ENCODE measurements at places on chromosomes 3 and 15.

DNA sequence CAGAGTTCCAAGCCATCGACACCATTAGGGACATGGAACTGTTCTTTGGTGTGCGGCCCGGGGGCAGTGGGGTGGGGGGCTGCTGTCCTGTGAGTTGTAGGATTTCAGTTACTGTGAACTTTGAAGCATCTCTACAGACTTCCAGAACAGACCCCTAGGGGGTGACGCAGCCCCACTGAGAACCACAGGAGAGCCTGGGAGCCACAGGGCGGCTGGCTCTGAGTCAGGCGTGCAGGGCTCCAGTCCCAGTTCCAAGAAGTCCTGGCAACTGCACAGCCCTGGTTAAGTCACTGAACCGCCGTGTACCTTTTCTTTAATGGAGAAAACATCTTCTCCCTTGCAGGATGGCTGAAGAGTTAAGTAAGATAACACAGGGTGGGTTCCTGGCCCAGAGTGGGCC lies 23.5 kb upstream of the LRTM1 start:
- DNase-seq = no peak

DNA sequence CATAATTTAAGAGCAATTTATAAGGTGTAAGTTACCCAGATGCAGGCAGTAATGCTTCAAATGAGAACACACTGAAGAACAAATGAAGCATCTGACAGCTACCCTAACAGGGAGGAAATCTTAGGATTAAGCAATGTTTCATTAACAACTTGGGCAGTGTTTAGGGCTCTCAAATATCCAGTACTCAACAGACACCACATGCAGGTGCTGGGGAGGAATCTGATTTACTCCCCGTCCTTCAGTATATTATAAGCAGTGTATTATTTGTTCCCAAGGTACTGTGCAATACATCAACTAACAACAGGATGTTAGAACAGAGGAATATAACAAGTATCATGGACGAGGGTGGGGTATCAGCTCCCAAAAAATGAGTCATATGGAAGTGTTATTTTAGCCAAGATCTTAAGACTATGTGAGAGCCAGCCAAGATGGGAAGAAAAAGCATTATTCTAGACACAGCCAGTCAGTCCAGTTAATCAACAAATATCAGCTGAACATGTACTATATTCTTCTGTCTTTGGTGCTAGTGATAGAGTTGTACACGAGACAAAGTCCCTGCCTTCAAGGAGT lies 20.4 kb downstream of the BTBD1 start:
- no peak for DNase-seq

GRCh38 chr15:70320482-70320881 lies 222.8 kb upstream of the TLE3 start:
- DNase-seq = no peak

- no peak for DNase-seq
Measured at GRCh38 chr3:158106766-158107471, 699 bp upstream of the SHOX2 start.

- DNase-seq = no peak
Measured at GRCh38 chr3:70982284-70982683, 601.2 kb downstream of the FOXP1 start.

GRCh38 chr3:187131981-187132380 lies 7.3 kb downstream of the RPL39L start:
- DNase-seq = no peak

DNA sequence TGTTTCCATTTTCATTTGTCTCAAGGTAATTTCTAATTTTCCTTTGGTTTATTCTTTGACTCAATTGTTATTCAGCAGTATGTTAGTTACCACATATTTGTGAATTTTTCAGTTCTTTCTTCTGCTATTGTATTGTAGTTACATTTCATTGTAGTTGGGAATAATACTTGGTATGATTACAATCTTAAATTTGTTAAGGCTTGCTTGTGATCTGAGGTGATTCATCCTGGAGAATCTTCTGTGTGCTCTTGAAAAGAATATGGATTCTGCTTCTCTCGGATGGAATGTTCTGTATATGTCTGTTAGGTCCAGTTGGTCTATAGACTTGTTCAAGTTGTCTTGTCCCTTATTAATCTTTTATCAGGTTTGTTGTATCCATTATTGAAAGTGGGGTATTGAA lies 63.4 kb upstream of the VEPH1 start:
- no peak for DNase-seq

- no peak for DNase-seq
Measured at GRCh38 chr15:50235794-50236193, 29.7 kb downstream of the HDC start.

DNA sequence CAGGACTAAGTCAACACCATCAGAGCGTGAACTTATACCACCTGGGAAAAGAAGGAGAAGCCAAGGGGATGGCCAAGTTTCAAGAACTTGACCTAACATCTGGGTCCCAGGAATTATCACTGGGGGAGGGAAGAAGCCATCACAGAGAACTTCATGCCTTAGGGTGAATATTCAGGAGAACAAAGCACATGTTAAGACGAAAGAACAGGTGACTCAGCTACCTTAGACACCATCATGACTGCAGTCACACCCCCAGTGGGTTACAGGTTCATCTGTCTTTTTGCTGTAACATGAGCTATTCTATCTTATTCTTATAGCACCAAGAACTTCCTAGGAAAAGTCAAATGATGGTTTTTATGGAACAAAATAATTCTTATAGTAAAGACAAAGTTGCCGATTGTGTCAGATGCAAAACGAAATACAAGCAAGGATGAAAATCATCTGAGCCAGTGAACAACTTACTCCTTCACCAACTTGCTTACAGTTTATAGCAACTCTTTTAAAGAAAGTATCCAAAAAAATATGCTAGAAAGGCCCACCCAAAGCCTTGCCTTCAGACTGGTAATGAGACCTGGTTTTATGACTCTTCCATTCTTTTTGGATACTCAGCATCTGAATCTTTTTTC lies 72.0 kb downstream of the TPRA1 start:
- no peak for DNase-seq

DNA sequence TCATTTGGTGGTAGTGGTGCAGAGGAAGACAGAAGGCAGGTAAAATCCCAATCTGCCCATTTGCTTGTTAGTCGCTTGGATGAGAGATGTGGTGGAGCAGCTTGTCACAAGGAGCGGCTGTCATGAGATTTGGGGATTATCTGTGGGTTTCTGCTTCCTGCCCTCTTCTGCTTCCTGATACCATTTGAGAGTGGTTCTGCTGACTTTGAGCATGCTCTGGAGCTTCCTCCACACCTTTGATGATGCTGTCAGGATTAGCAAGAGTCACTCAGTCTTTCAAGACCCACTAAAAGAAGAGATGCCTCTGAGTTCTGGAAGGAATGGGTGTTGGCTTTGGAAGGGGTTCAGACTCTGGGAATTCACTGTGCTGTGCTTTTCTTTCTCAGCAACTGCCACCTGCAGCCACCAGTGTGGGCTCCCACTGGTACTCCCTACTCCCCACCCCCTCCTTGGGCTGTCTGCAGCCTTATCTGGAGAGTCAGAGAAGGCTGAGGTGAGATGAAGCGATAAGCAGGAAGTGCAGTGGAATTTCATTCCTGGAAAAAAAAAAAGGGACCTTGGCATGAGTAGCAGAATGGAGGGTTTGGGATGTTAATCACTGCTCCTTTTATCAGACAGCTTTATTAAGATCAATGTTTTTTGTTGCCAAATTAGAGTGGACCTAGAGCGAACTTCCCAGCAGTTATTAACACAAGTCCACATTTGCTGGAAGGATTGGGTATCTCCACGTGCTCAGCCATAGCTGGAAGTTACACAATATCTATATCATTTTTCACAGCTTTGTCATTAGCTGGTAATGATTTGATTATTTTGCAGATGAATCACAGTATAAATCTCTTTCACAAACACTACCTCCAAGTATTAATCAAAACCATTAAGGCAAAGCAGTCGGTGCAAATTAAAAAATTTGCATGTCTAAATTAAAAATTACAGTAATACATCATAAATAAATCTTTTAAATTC lies 233.0 kb upstream of the SATB1 start:
- DNase-seq = no peak

GRCh38 chr15:99441444-99441800 lies 124.4 kb upstream of the MEF2A start:
- no peak for DNase-seq

DNA sequence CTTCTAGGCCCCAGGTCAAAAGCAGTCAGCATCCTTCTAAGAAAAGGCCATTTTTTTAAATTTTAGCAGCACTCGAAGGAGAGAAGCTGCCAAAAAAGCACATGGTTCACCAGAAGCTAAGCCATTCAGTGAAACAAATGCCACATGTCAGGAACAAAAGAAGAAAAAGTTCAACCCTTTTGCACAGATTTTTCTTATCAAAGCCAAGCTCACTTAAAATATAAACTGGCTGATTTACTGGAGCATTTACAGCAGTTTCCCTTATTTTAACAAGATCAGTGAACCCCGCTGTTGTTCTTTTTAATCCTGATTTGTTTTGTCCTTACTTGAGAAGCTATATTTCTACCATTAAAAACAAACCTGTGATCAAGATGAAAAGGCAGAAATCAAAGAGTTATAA lies 46.5 kb upstream of the SYNPR start:
- DNase-seq = no peak

GRCh38 chr3:195153653-195154052 lies 117.3 kb downstream of the XXYLT1 start:
- DNase-seq = no peak

DNA sequence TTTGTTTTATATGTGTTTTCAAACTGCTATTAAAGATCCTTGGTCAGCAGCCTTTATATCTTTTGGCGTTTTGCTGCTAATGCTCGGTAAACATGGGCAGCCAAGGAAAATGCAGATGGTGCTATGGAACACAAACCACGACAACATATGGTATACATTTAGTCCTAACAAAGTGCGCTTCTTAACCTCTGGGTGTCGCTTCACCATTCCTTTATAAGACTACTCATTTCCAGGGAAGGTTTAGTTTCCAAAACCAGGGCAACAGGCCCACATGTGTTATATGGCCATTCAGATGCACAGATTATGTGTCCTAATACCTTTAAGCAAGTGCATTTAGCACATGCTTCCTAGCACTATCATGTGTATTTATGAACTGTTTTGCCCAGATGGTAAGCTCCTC lies 14.7 kb downstream of the SHOX2 start:
- no peak for DNase-seq

DNA sequence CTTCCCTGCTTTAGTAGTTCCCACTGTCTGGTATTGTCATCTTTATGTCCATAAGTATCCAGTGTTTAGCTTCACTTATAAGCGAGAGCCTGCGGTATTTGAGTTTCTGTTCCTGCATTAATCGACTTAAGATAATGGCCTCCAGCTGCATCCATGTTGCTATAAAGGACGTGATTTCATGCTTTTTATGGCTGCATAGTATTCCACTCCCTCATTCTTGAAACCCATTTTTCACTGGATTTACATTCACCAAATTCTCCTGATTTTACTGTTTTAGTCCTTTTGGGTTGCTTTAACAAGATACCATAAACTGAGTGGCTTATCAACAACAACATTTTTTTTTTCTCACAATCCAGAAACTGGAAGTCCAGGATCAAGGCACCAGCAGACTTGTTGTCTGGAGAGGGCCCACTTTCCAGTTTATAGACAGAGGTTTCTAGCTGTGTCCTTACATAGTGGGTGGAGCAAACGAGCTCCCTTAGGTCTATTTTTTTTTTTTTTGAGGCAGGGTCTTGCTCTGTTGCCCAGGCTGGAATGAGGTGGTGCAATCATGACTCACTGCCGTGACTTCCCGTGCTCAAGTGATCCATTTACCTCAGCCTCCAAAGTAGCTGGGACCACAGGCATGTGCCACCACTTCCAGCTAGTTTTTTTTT lies 6.1 kb upstream of the TICRR start:
- DNase-seq = no peak

GRCh38 chr3:141808586-141808985 lies 45.4 kb downstream of the GRK7 start:
- DNase-seq = no peak

DNA sequence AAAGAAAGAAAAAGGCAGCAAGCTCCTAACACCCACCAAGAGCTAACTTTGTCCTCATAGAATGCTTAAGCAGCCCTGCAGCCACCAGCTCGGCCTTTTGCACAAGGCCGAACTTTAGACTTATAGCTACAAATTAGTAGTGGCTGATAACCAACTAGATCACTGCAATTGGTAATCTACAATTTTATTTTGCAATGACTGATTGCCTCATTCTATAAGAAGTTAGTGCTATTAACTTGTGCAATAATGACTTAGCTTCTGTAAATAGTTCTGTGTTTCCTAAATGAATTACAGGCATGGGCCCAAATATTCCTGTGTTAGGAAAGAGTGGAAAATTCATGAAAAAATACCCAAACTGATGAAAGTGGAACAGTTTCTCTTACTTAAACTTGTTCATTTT lies 284.8 kb upstream of the CFAP20DC start:
- no peak for DNase-seq

- DNase-seq = no peak
Measured at GRCh38 chr15:88218557-88219221, 37.9 kb downstream of the NTRK3 start.

DNA sequence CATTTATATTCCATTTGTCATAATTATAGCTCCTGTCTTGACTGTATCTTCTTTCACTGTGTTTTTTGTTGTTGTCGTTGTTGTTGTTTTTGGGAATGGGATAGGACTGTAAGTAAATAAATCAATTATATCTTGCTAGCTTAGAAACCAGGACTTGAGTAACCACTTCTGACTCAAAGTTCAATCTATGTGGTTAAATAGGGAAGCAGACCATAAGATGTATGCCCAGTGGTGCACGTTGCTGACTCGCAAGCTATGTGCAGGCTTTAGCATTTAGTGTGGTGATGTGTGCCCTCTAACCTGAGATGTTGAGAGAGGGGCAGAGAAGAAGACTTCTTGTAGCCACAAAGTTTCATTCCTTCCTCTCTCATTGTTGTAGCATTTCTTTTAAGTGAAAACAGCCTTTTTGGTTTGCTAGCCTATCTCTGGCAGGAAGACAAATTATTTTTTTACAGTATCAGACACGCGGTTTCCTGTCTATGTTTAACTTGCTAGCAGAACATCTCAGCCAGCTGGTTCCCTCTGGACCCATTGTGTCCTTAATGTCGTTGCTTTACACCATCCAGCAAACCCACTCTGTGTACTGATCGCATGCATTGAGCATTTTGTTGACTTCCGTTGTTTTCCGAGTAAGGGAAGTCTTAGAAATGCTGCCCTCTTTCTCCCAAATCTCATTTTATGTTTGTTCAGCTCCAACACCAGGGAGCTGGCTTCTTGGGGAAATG lies 52.1 kb downstream of the TGFBR2 start:
- DNase-seq = peak; percentile 54

DNA sequence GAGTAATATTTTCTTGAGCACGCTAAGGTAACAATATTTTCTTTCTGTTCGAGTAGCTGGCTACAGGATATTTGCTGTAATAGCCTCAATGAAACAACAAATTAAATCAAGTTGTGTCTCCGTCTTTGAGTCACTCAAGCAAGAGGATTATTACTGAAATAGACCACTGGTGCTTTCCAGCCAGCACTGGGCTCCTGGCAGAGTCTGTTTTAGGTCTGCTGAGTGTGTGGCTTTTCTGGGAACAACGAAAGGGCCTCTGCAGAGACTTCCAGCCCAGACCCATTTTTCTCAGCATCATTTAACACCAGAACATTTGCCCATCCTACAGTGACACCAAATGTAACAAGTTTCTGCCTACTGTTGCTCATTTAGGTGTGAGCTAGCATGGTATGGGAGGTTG lies 652.9 kb downstream of the MAGI1 start:
- DNase-seq = no peak
